ENCODE measurements at places on chromosomes 11 and 22. TPM values are rescaled to one million over a fixed set of nuclear protein-coding genes. Genes with fewer than 3 reads are reported as not detected.
A peak's percentile ranks its signal among the peaks of the same experiment; 100 is the strongest.

DNA sequence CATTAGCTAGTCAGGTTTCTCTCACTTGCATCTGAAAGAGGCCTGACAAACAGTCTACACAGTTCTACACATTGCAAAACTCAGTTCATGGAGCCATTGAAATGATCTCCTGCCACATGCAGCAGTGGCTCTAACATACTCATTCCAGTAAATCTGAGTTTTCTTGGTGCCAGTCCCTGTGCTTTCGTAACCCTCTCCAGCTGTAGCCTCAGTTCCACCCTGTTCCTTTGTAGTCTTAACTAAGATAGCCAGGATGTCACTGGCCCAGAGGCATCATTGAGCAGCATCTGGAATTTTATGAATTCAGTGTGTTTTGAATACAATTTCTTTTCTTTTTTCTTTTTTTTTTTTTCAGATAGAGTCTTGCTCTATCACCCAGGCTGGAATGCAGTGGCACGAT, 37.4 kb upstream of the ZBED5 start:
- H3K4me1 ChIP-seq: no peaks in the 10 kb centered on the region
- no peak for DNase-seq
- no peak overlapping the region for H3K4me3 ChIP-seq
- H3K36me3 ChIP-seq: no peaks in the 10 kb centered on the region
- no peaks in the 10 kb centered on the region for H3K27me3 ChIP-seq

Gene APOA1
- total RNA-seq: 0.81 TPM

DNA sequence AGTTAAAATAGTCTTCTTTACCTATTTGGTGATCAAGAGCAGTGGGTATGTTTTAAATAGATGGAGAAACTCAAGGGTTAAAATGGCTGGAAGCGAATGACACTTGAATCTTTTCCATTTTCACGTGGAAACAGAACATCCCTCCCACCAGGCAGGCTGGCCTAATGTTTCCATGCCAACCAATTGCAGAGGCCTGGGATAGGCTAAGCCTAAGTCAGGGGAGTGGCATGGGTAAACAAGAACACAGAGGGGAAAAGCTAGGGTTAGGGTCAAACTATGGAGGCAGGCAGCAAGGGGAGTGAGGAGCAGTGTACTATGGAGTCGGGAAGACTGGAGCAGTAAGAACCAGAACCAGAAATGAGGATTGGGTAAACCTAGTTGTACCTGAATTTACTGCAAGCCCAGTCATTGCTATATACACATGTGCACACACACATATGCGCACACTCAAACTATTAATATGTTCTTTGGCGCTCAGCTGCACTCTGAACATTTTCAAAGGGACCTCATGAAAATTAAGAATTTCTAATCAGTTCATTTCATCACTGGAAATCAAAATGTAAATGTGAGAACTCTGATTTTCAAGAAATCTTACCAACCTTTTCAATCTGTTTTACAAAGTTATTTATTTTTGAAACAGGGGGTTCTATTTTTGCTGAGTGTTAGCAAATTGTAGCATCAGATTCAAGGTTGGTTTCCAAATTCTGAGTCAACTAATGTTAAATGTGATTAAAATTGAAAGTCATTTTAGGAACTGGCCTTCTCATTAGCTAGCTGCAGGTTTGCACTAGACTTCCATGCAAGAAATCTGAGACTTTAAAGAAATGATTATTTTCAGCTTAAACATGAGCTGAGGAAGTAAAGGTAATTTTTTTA, 327.0 kb upstream of the CCDC90B start:
- H3K4me1 ChIP-seq: no peaks in the 10 kb centered on the region
- no peak overlapping the region for H3K27ac ChIP-seq
- H3K4me3 ChIP-seq: no peak overlapping the region
- no peaks in the 10 kb centered on the region for H3K27me3 ChIP-seq
- DNase-seq: no peak
- no peaks in the 10 kb centered on the region for H3K36me3 ChIP-seq

DNA sequence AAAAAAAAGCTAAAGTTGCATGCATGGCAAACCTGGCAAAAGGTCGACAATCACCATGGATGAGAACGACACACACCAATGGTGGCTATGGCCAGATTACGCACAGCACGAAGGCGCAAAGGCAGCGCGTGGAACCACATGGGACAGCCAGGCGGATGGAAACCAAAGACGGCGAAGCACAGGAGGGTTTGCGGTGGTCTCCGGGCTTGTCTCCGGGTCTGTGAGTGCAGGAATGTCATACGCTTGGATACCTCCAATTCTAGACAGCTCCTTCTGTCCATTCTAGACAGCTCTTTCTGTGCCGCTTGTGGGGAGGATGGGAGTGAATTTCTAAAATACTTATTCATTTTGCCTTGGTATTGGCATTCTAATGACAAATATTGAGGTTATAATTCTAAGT, 685.4 kb downstream of the BRD1 start:
- peak; percentile 41 for DNase-seq
- no peaks in the 10 kb centered on the region for H3K36me3 ChIP-seq
- H3K4me1 ChIP-seq: no peaks in the 10 kb centered on the region
- H3K27me3 ChIP-seq: no peaks in the 10 kb centered on the region
- H3K27ac ChIP-seq: no peak overlapping the region

GRCh38 chr22:48051796-48052620, 1289.6 kb downstream of the TBC1D22A start:
- H3K27me3 ChIP-seq: peaks cover 20% of the 10 kb centered on the region
- H3K4me1 ChIP-seq: no peaks in the 10 kb centered on the region

DNA sequence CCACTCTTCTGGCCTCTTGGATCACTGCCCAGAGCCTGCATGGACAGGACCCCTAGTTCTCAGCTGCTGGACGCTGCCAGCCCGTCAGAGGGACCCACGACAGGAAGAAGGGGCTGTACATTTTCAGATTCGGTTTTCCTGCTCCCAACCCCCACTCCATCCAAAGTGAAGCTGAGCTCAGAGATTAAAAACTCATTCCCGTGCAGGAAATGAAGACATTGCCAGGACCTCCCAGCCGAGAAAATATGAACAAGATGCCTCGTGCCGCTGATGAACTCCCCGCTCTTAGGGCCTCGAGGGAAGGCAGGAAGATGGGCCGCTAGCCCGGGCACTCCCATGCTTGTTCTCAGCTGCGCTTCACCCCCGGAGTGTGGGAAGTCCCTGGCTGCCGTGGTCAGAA, 36.1 kb downstream of the RPUSD4 start:
- H3K4me1 ChIP-seq: no peaks in the 10 kb centered on the region
- H3K27ac ChIP-seq: no peak overlapping the region
- H3K36me3 ChIP-seq: no peaks in the 10 kb centered on the region
- H3K4me3 ChIP-seq: no peak overlapping the region

All from spleen (tissue), 13 donors.